Stimulated activated CD4-positive, alpha-beta T cell treated with anti-CD3 and anti-CD28 coated beads, Interleukin-15, amount 100 ng/mL, for 1 hour (primary cell): ENCODE measurements at places on chromosomes 4 and X.

- no peak for DNase-seq
Observed at GRCh38 chr4:23373261-23373660, 516.6 kb downstream of the PPARGC1A start.

DNA sequence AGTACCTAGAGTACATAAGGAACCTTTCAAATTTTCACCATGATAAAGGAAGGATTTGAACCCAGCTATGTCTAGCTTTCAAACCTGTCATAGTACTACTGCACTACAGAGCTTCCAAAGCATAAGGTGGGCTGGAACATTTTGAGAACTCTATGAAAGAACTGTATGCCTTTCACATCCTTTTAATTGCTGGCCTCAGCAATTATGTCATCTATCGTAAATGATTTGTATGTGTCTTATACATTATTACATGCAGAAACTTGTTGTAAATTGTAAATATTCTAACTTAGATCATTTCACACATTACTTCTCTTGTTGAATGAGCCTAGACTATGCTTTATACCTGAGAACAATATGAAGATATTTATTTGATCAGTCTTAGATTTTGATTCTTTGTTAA, 220.7 kb downstream of the HEPH start:
- no peak for DNase-seq

DNA sequence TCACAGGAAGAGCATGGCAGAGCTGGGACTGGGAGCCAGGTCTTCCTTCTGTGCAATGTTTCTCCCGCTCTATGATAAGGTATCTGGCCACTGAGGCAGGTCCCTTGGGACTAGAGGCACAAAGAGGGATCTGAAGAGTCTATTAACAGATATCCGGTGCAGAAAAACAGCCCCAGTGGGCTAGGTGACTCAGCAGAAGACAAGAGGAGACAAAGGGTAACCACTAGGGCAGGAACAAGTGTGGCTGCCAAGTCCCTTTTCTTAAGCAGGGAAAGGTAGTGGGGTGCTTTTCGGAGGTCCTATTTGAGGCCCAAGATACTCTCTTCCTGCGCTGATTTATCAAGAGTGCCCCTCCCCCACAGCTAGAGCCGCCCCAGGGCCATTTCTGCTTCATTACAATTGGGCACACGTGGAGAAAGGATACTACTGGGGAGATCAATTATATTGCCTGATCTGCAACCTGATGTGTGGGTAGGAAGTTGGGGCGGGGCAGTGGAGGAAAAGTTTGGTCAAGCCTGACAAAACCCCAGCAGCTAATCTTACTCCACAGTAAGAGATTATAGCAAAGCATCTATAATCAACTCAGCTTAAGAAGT, at the start of gene DGAT2L6:
DGAT2L6 (plus strand) TSS at position 546 of the 596 bp plus-strand sequence. CDS start 100 bp downstream, outside the sequence.
- no peak for DNase-seq

DNA sequence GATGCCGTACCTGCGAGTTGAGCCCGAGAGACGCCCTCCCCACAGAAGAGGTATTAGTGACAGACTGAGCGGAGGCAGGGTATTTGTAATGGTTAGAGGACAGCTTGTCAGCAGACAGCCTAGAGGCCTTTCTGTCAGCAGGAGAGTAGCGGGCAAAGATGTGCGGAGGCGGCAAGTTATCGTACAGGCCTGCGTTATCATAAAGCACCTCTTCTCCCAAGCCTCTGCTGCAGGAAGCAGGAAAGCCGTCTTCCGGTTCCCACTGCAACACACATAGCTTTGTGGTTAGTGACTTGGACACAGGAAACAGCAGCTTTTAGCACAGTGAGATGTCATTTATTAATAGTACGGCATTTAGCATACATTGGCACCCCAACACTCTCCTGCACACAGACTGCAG, 158.3 kb downstream of the AFAP1 start:
- DNase-seq: no peak

DNA sequence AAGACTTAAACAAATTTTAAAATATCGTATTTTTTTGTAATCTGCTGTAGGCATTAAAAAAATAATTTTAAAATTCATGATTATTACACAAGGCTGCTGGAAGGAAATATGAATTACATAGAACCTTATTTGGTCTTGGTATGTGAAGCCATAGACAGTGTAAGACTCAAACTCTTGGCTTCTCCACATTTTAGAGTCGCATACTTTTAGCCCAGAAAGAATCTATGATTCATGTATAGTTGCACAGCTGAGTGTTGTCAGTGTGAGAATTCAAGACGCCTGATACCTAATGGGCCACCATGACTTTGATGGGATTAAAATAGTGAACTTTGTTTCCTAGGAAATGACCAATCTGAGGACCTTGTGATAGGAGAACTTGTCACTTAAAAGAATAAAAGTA, 1.4 kb downstream of the INTU start:
- DNase-seq: no peak

DNA sequence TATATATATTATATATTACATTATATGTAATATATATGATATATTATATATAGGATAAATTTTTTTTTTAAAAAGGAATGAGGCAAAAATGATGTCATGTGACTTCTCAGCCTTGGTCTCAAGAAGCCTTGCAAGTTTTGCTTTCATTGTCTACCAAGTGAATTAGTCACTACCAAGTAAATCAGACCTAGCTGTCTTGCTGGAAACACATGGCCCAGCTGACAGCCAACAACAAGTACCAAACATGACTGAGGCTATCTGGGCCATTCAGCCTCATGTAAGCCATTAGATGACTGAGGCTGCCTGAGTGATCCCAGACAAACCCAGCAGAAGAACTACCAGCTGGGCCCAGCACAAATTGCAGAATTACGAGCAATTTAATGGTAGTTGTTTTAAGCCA, 44.9 kb downstream of the HAND2 start:
- DNase-seq: no peak

DNA sequence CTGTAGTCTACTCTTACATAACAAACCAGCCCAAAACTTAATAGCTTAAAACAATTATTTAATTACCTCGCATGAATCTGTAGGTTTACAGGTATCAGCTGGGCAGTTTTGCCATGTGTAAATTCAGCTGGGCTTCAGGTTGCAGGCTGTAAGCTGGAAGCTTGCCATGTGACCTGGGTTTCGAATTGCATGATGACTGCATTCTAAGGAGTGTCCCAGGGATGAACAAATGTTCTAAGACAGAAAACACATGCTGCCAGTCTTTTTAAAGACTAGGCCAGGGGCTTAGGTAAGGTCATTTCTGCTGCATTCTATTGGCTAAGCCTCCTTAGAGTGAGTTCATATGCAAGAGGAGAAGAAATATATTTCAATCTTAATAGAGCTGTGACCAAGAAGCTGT, 44.8 kb downstream of the GRIA2 start:
- no peak for DNase-seq

DNA sequence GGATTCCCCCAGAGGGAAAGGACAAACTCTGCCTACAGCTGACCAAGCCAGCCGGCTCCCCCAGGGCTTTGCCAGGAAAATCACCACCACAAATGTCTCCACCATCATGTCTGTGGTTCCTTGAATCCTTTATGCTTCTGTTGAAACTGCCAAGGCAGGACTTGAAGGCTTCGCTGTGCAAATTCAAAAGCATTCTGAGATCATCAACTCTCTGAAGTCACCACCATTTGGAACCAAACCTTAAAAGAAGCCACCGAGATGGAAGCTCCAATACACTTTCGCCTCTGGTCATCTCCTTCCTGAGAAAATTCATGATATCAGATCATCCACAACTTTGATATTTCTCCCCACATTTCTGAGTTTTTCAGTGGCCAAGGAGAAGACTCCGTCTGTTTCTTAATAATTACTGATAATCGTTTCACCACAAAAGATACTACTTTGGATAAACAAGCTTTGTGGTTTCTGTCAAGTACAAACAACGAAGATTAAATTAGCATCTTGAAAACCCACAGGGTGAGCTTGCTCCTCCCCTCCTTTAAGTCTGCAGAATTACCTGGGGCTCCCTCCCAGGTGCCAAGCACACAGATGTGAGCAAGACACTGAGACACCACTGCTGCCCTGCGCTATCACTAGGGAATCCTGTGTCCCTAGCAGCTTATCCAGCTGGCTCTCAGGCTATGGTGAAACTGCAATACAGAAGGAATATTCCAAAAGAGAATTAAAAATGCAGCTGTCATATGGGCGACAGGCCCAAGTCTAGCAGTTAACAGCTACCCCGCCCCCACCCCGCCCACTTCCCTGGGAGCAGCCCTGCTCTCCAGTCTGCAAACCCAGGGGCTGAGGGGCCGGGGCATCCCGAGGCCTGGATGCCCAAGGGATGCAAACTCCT, 125.0 kb upstream of the TBL1X start:
- no peak for DNase-seq

GRCh38 chr4:135718019-135718418, 1516.4 kb upstream of the PABPC4L start:
- no peak for DNase-seq
